GM18507 (cell line): ENCODE measurements at places on chromosomes 16 and 17.

- DNase-seq: no peak
Observed at GRCh38 chr17:4313221-4314114, 49.7 kb upstream of the ANKFY1 start.

- no peak for DNase-seq
Observed at GRCh38 chr17:40529991-40530390, 28.6 kb upstream of the TNS4 start.

DNA sequence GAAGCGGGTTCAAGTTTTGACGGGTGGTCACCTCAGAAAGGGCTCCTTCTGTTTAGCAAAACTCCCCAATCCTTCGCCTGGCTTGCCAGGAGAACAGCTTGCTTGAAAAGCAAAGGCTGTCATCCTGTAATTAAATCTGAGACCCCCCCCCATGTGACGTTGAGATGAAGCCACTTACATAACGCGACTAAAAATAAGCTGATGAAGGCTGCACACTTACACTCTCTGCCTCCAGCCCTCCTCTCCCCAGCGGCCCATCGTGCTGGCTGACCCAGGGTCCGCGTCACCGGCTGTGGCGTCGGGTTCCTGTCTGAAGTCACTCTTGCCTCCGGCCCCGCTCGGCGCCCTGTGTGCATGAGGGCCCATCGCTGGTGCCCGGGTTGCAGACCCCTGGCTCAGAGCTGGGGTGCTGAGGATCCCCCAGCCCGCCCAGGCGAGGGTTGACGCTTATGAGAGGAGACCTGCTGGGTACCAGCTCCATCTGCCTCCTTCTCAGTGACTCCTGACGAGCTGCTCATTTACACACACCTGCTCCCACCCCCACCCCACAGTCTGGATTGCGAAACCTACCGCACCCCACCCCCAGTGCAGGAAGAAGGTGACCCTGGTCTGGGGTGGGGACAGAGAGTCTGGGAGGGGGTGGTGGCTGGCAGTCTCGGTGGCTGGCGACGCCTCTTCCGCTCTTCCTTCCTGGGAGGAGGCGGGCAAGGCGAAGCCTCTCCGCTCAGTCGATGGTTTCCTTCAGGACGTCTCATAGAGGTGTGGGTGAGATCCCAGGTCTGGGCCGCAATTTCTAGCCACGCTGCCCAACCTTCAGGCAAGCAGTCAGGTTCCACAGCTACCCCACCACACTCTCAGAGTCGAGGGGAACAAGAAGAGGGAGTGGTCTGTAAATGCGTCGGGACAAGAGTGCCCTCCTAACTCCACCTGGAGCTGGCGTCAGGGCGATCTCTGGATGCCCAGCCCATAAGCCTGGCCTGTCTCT is 3.1 kb upstream of the BAIAP2 start:
- no peak for DNase-seq

DNA sequence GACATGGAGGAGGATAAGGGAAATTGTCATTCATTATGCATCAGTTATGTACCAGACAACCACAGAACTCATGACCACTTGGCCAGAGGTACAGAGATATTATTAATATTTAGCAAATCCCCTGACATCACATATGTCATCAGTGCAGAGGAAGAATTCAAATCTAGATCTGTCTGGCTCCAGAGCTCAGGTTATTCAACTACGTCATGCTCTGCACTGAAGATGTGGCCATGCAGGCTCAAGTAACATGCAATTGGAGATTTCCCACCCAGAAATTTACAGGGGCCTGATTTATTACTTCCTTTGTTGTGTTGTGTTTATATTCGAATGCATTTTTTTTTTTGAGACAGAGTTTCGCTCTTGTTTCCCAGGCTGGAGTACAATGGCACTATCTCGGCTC is 224.3 kb downstream of the HS3ST4 start:
- DNase-seq: no peak

DNA sequence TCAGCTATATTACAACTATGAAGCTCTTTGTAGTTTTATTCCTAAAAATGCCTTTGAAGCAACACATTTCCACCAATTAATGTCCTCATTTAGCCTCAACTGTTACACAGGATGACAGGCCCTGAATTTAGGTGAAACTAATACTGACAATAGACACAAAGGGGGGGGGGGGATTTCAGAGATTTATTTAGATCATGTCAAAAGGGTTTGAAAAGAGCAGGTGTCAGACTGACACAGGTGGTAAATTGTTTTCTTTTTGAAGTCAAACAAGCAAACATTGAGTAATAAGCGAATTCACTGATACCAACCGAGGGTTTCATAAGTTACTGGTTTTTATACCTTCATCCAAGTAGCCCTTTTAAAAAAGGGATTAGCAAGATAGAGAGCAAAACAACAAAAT is 40.8 kb downstream of the KANSL1 start:
- no peak for DNase-seq

DNA sequence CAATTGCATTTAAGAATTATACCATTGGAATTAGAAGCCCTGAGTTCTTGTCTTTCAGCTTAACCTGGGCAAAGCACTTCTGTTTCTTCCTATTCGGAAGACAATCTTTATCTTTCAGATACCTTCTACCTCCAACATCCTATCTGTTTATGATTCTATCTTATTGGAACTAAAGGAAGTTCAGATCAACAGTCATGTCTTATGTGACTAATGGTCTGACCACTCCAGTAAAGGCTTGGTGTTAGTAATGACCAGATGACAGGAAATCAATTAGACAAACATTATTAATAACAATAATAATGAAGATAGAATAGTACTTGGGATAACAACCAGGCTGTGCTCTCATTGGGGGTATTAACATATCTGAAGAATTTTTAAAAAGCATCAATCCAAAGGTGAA is 11.3 kb downstream of the HS3ST3A1 start:
- no peak for DNase-seq

DNA sequence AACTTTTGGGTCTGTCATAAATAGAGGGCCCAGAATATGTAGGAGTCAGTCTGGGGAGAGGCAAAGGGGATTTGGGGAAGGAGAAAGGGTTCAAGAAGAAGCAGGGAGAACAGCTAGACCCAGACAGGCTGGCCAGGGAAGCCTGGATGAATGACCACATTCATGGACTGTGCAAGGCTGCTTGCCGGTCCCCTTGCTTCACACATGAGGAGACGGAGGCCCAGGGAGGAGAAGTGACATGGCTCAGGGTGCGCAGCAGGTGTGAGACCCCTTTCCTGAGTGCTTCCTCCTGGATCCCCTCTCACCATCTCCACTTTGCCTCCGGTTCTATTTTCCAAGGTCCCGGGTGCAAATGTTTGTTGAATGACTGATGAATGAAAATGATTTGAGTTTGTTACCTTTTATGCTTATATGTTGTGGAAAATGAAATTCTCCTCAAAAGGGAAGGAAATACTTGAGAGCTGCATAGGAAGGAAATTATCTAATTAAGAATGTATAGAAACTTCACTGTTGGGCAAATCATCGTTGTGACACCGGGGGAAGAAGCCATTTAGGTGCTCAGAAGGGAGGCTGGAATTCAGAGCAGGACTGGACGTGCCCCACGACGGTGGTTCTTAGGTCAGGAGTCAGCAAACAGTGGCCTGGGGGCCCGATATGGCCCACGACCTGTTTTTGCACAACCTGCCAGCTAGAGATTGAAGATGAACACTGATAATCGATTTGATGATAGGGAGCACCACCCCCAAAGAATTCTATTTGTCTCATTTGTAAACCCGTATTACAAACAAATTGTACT is 559 bp downstream of the ITGAM start:
- no peak for DNase-seq

DNA sequence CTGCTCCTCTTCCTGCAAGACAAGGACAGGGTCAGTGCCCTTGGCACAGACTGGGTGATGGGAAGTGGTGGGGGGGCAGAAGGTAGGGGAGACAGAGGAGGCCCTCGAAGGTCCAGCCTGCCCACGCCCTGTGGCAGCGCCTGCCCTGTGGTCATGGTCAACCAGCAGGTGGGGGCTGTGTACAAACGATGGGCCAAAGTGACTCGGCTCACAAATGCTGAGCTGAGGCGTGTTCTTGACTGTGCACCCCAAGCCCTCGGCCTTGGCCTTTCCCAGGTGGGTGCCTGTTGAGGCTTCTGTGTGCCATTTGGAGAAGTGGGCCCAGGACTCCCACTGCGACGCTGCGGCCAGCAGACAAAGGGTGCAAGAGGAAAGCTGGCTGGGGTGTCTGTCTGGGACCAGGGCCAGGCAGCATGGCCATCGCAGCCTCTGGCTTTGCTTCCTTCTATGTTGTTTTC is 22.6 kb downstream of the MXRA7 start:
- DNase-seq: no peak

- no peak for DNase-seq
Observed at GRCh38 chr17:64679710-64680216, 17.7 kb upstream of the SMURF2 start.

GRCh38 chr16:3949287-3949686 is 68.8 kb upstream of the CREBBP start:
- DNase-seq: no peak

- DNase-seq: no peak
Observed at GRCh38 chr17:6675201-6675825, 23.8 kb downstream of the C17orf100 start.

DNA sequence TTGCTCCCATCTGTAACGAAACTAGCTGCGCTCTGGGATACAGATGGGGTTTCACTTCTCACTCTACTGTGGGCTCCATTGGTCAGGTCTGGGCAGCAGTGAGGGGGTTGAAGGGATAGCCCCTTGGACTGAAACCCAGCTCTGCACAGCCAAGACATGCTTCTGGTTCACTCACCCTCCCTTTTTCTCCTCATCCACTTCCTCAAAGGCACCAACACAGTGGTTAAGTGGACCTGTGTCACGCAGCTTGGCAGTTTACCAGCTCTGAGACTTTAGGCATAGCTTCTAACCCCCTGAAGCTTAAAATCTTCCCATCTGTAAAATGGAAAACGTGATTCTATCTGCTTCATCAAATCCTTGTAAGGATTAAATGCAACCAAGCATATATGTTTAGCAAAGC is 11.5 kb upstream of the KRT38 start:
- DNase-seq: no peak

GRCh38 chr16:49019081-49019633 is 262.5 kb downstream of the CBLN1 start:
- DNase-seq: no peak

DNA sequence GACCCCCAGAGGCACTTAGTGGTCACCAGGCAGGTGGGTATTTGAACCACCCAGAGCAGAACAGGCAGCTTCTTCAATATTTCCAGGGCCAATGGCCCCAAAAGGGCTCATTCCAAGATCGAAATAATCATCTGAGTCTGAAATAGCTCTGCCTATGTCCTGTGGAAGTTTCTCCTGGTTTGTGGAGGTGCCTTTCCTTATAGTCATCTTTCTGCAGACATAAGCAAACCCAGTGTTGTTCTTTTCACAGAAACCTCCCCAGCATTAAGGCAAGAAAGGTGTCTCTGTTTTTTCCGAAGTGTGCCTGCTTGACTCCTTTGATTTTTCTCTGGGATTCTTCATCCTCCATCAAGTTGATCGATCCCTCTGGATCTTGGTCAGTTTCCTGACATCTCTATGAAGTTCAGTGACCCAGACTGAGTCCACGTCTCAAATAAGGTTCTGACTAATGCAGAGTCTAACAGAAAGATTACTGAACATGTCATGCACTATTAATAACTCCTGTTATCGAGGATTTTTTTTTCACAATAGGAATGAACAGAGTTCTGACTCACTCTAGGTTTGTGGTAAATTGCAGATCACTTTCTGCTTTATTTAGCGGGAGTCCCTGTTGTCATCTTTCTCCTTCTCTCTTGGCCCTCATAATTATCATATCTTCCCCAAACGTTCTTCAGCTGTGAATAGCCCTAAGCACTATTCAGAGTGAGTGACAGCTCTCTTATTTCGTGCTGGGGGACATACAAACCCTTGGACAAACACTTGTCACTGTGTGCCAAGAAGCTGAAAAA is 1.5 kb downstream of the LRRC3C start:
- DNase-seq: no peak

DNA sequence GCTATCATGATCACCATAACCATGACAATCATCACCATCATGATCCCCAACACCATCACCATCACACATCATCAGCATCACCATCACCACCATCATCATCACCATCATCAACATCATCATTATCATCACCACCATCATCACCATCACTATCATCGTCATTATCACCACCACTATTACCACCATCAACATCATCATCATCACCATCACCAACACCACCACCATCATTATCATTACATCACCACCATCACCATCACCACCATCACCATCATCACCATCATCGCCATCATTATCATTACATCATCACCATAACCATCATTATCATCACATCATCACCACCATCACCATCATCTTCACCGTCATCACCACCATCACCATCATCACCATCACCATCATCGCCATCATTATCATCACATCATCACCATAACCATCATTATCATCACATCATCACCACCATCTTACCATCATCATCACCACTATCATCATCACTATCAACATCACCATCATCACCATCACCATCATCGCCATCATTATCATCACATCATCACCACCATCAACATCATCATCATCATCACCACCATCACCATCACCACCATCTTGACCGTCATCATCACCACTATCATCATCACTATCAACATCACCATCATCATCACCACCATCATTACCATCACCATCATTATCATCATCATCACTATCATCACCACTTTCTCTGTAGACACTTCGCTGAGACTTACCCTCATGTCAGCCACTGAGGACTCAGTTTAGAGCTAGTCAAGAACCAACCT is 366.0 kb downstream of the C16orf95 start:
- no peak for DNase-seq

GRCh38 chr17:53472586-53472985 is 350.1 kb upstream of the KIF2B start:
- DNase-seq: no peak

DNA sequence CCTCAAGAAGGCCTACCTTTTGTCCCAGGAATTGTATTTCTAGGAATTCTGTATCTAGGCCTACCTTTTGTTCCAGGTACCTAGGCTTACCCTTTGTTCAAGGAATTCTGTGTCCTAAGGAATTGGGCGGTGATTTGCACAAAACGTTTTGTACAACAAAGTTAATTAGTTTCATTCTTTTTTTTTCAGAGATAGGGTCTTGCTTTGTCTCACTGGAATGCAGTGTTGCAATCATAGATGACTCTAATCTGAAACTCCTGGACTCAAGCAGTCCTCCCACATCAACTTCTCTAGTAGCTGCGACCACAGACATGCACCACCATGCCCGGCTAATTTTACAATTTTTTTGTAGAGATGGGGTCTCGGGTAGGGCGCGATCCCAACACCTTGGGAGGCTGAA is 7.0 kb downstream of the CDR2L start:
- DNase-seq: no peak
